ENCODE measurements at places on chromosomes 2 and 18.

DNA sequence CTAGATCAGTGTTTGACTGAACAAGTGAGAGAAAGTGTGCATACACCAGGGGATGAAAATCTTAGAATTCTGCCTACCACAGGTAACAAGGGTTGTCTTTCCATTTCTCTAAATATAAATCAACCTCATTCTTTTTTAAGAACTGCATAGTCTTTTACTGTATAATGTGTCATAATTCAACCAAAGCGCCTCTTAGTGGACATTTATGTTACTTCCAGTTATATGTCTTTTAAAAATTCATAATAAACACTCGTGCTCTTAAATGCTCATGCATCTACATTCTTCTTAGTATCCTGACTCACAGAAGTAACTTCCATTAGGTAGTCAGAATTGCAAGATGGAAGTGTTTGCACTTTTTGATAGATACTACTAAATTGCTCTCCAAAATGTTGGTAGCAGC lies 76.2 kb downstream of the CHRNA1 start:
- DNase-seq, result peak; percentile 49

DNA sequence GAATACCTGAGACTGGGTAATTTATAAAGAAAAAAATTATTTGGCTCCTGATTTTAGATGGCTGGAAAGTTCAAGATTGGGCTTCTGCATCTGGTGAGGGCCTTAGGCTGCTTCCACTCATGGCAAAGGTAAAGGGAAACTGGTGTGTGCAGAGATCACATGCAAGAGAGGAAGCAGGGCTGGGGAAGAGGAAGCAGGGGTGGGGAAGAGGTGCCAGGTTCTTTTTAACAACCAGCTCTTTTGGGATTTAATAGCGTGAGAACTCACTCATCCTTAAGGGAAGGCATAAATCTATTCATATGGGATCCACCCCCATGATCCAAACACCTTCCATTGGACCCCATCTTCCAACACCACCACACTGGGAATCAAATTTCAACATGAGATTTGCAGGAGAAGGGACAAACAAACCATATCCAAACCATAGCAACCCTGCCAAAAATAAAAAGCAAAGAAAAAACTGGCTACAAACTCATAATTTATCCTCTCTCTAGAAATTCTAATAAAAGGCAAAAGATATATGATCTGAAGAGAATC lies 30.4 kb downstream of the PRKRA start:
- peak; percentile 16 for DNase-seq

- no peak for DNase-seq
Measured at GRCh38 chr2:120550893-120551446, 184.7 kb upstream of the GLI2 start.

GRCh38 chr2:238203973-238204683 lies 633 bp upstream of the ILKAP start:
- DNase-seq, result no peak

DNA sequence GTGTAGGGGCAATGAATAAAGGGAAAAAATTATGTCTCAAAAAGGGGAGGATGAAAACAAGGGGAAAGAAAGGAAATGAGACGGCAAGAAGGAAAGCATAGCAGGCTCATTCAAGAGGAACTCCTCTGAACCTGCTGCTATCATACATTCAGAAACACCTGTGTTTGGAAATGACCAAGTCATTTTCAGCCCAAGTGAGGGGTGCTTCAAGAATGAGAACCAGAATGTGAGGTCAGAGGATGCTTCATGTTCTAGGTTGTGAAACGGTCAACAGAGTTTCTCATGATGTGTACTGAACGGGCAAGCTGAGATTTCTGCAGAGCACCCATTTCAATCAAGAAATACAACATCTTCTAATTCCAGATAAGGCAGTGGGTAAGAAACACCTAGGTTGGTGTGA lies 1367.2 kb upstream of the CELF4 start:
- no peak for DNase-seq

DNA sequence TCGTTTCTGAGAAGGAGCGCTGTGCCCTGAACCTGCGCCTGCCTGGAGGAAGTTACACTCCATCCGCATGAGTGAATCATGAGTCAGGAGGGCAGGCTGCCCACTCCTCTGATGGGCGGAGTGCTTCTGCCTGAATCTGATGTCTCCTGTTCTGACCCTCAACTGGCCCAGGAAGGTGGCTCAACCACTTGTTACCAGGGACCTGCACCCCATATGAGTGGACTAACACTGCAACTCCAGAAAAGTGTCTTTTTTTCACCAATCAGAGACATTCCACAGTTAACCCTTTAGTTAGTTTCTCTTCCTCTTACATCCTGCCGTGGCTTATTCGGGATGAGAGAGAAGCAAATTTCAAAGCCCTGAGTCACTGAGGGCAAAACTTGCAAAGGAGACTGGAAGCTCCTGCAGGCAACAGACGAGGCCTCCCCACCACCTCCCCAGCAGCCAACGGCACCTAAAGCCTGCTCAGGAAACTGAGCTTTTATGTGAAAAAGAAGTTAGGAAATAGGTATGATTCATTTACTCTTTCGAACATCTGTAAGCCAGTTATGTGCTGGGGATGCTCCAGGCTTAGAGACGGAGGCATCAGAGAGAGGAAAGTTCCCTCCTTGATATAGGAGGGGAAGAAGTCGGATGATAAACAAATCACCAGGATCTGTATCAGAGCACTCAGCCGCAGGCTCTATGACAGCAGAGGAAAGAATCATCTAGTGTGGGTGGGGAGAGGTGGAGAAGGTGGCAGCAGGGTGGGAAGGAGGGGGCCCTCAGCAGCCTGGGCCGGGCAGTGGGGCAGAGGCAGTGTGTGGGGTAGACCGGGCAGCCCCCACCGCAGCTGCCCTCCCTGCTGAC lies 30.9 kb downstream of the MBP start:
- DNase-seq, result peak; percentile 96

DNA sequence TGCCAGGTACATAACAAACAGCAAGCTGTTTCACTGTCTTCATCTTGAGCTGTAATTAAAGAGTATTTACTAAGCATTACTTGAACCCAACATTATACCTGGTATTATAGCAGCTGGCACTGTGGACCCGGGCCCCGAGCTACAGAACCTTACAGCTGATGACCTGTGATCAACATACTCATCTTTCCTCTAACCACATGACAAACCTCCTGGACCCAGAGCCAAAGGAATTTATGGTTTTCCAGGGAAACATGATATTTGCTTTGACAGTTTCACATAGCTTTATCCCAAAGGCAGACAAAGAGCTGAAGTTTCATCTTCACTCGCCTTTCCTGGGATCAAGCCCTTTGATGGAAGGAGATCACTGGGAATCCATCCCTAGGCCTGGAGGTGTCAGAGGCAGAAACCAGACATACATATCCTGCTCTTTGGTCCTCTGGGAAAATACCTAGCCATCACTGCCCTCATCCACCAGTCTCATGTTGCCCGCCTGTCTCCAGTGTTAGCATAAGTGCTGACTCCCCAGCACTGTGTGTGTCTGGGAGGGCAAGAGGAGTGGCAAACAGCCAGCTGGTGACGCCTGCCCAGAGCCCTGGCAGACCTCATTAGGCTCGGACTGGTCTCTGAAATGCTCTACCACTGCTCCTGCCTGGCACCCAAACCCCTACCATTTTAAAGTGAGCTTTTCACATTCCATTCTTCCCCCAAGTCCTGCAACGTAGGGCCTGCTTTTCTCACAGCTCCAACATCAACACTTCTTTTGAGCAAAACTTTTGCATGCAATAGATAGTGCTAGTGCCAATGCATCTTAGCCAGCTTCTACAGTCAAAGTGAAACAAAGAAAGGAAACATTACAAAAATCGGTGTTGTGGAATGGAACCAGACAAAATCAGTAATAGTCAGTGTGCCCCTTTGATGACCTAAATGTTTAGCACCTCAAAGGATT lies 138.8 kb upstream of the CTAGE1 start:
- no peak for DNase-seq

DNA sequence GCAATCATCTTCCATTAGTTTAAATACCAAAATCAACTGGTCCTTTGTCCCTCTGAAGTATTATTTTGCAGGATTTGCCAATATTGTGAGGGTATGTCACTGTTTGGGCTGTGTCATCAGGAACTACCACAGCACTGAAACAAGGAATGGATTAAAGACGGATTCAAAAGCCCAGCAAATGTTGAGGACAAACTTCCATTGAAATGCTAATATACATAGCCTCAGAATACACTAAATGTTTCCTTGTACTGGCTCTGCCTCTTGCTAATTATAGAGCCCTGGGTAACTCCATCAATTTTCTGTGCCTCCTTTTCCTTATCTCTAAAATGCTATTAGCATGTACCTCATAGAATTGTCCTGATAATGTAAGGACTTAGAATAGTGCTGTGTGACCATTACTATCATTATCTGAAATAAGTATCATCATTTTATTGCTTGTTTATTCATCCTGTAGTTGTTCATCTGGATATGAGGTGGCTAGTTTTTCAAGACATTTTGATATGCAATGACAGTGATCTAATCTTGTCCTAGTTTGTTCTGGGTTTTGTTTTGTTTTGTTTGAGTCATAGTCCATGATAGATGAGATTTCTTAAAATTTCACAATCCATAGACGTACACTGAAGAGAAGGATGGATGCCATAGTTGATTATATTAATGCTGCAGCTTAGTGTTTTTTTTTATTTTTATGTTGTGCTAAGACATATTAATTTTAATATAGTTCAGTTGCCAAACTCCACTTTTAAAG lies 333.4 kb upstream of the KCNH7 start:
- peak; percentile 34 for DNase-seq

DNA sequence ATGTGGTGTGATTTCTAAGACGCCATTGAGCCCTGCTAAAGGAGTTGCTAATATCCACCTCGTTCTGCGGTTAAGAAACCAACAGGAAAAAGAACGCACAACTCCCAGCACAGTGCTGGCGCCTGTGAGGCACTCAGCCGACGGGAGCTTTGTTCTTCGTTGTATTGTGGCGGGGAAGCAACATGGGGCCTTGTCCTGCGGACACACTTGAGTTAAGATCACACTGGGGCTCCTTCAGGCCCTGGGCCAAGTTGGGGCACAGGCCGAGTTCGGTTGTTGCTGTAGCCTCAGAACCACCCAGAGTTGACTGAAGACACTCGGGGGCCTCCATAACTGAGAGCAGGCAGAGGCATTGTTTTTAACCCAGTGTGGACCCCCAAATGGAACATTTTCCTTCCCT lies 30.6 kb upstream of the CD8A start:
- DNase-seq, result no peak

DNA sequence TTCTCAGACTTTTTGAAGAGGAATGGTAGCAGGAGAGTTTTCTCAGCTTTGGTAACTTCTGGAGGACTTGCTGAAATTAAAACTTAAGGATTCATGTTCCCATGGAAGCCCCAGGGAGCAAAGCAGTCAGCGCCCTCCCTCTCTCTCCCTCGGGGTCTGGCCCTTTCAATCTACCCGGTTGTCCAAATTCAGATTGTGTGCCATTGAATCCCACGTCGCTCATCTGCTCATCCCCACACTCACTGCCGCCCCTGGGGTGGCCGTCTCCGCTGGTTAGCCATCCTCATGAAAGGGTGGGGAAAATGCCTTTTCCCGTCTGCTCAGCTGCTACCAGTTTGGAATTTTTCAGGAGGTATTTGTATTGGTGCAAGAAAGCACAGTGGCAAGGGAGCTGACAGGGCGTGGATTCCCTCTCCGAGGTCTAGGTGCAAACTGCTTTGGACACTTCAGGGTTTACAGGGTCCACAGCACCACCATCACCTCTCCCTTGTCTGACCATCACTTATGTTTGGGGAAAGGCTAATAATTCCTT lies 27.1 kb downstream of the MCFD2 start:
- DNase-seq, result no peak

DNA sequence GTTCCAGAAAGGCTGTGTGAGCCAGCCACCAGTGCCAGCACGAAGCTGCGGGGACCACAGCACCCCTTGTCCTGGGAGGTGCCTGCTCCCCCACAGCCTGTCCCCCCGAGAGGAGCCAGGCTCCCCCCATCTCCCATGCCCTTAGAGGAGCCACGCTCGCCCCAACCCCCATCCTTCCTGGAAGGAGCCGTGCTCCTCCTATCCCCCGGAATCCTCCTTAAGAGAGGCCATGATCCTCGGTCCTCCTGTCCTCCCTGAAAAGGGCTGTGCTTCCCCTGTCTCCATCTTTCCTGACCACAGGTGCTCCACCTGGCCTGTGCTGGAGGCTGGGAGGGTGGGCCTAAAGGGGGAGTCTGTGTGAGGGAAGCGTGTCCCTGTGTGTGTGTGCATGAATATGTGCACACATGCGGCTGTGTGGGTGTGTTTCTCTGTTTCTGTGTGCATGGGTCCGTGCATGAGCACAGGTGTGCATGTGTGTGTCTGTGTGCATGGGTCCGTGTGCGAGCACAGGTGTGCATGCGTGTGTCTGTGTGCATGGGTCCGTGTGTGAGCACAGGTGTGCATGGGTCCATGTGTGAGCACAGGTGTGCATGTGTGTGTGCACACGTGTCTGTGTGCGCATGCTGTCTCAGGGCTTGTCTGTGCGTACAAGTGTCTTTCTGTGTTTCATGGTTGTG lies 80.3 kb downstream of the RTP5 start:
- DNase-seq, result no peak

DNA sequence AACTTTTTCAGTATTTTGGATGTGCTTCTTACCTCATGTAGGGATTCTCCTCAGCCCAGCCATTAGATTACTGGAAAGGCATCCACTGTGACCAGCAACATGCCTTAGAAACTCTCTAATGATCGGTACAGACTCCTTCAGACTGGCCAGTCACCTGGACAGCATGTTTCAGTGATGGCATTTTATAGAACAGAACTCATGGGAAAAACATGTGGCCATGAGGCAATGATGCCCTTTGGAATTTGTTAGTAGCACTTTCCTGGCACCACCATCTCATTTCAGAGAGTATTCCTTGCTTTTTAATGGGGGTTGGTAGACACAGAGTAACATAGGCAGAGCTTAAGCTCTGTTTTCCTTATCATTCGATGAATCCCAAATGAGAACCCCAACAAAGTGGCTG lies 72.1 kb upstream of the FAM98A start:
- no peak for DNase-seq

- DNase-seq, result no peak
Measured at GRCh38 chr18:48308027-48308635, 101.1 kb downstream of the ZBTB7C start.

DNA sequence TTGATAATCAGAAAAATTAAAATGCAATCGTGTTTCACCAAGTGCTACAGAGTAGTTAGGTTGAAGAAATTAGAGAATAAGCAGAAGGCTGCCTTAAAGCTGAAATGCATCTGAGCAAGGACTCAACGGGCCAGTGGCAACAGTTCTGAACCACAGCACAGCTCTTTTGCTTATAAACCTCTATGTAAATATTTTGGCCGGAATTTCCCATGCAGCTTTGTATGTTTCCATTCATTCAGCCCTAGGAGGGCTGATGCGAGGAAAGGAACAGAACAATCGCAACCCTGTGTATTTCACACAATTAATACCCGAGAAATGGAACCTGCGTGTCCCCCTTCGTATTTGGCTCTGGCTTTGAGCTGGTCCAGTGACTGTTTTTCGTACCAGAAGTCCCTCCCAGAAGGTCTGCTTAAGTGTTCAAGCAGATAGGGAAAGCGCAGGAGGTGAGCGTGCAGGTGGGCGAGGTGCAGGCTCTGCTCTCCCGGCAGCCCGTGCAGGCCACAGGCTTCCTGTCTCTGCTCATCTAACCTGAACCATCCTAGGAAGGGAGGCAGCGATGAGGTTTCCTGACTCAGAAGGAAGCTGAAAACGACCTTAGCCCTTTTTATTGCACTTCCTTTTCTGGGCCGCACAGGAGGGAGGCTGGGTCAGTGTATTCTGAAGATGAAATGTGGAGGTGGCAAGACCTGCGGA lies 67.3 kb downstream of the ASB1 start:
- DNase-seq, result no peak

Measured in mesenchymal stem cell (in vitro differentiated cells and primary cell).